GM23248 (cell line): ENCODE measurements at places on chromosomes 3 and 15.

DNA sequence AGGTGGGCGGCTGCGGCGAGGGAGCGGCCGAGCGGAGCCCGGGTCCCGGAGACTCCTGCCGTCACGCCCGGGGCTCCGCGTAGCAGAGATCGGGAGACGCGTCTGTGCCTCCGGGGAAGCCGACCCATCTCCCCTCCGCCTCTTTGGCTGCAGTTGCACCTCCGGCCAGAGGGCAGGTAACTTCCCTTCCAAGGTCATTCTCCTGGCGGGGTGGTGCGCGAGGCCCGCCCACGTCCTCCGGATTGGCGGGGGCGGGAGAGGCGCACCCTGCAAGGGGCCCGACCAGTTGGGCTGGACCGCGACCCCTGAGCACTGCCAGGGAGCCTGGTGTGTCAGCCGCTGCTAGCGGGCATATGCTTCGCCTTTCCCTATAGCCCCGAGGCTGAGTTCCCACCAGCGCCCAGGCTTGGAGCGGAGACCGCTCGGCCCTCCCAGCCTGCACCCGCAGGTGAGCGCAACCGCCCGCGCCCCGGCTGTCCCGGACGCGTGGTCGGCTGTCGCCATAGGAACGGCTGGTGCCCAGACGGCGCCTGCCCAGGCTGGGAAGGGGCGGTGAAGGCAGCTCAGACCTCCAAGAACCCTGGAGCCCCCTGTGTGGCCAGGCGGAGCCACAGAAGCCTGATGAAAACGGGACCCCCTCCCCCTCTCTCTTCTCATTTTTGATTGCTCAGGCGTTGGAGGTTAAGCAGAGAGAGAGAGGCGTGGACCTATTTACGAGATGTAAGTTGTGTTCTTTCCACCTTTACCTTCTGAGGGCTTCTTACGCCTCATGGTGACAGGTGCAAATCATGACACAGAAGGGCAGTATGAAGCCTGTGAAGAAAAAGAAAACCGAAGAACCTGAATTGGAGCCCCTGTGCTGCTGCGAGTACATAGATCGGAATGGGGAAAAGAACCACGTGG, 453 bp downstream of the ZDHHC23 start:
- DNase-seq: peak; percentile 35

GRCh38 chr15:80934761-80935221, 54.8 kb downstream of the MESD start:
- peak; percentile 60 for DNase-seq

- peak; percentile 93 for DNase-seq
These were observed 137.4 kb downstream of the MBNL1 start for GRCh38 chr3:152405915-152406802.

GRCh38 chr15:99348412-99348811, 97.1 kb downstream of the LRRC28 start:
- DNase-seq: no peak

GRCh38 chr3:48267782-48268181, 26.9 kb downstream of the ZNF589 start:
- DNase-seq: no peak

DNA sequence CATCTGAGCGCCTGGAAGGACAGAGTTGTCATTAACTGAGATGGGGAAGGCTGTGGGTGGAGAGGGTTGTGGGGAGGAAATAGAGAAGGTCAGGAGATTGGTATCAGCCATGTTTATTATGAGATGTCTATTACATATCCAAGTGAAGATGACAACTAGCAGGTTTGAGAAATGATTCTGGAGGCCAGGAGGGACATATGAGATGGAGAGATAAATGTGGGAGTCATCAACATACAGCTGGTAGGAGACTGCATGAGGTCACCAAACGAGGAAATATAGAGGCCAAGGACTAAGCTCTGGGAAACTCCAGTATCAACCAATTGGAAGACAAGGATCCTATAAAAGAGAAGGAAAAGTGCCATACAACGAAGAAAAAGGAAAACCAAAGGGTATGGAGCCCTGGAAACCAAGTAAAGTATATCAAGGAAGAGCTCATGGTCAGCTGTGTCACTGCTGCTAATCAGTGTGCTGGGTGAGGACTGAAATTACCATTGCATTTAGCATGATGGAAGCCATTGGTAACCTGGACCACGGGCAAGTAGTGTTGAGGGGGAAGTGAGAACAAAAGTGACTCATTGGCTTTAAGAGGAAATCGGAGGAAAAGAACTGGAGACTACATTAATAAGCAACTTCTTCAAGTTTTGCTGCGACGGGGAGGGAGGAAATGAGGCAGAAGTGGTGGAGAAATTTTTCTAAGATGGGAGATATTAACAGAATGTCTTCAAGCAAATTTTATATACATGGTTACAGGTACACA, 14.0 kb upstream of the UACA start:
- peak; percentile 50 for DNase-seq

DNA sequence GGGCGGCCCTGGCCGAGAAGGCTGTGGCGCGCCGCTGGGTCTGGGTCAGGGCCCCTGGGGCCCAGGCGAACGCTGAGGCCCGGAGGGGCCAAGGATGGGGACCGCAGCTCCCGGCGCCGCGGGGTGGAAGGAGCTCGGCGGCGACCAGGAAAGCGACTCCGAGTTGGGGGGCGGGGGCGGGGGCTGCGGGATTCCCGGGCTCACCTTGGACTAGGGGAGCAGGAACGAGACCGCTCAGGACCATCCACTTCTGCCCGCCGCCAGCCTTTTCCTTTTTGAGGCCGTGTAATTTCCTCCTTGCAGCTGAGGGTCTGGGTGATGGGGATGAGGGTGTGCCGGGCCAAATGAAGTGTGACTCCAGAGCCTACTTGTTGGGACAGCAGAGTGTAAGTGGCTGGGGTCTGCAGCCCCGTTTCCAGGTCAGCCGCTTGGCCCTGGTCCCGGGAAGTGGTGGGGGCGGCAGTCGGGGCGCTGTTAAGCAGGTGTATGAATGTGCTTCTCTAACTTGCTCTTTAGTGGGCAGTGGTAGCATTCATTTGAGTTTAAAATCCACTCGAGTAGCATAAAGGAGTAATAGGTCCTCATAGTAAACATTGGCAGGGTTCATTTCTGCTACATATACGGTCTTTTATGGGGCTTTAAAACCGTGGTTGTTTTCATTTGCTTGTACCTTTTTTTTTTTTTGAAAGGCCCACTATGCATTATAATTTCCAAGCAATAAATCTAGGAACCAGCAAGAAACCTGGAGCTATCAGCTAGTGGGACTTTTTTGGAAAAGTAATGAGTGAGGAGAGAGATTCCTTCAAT, 717 bp downstream of the PXK start:
- peak; percentile 48 for DNase-seq

DNA sequence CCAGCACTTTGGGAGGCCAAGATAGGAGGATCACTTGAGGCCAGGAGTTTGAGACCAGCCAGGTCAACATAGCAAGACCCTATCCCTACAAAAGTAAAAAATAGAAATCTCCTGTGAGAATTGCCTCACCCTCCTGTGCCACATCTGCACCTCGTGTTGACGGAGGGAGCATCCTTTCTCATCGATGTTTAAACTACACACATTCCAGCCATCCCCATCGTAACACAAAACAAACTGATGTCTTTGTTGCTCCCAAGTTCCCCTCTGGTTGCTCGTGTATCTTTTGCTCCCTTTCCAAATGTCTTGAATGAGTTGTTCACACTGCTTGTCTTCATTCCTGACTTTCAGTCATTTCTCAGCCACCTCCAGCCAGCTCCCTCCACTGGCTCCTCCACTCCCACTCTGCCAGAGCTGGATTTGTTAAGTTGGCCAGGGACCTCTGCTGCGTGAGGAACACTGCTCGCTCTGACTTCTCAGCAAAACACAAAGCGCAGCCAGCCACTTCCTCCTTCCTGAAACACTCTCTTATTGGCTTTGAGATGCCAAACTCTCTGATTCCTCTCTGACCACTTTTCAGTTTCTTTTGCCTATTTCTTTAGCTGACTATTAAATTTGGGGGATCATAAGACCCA, 53.6 kb upstream of the ATP13A3 start:
- peak; percentile 65 for DNase-seq

- DNase-seq: no peak
These were observed 2.8 kb downstream of the GOLGA8A start for GRCh38 chr15:34434627-34435305.

GRCh38 chr15:31195871-31196270, 94.3 kb upstream of the TRPM1 start:
- no peak for DNase-seq

DNA sequence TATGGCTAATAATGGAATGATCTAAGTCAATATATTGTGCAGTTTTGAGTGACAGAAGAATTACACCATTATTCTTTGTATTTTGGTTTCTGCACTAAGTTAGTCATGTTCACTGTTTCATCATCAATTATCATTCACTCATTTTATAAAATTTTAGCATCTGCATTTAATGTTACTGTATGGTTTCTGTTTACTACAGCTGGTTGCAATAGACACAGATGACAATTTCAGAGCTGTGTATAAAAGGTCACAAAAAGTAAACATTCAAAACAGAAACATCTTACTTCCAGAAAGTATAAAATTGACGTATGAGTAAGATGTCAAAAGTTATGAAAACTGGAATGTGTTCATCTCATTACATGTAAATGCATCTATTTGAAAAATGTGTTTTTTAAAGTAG, 111.1 kb upstream of the GBE1 start:
- DNase-seq: no peak

- DNase-seq: peak; percentile 55
These were observed 65.9 kb upstream of the POMGNT2 start for GRCh38 chr3:43171748-43172147.

DNA sequence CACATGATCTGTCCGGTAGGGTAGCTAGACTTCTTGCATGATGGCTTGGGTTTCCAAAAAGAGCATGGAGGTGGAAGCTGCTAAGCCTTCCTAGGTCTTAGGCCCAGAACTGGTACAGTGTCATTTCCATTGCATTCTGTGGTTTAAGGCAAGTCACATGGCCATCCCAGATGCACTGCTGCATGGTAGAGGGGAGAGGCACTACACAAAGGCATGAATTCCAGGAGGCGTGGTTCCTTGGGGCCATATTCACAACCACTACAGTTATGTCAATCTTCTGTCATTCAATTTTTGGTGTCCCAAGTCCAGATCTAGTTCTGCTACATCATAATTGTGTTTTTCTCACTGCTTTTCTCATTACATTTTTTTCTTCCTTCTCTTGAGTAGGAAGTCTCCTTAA, 122.2 kb upstream of the CHRM5 start:
- DNase-seq: no peak

DNA sequence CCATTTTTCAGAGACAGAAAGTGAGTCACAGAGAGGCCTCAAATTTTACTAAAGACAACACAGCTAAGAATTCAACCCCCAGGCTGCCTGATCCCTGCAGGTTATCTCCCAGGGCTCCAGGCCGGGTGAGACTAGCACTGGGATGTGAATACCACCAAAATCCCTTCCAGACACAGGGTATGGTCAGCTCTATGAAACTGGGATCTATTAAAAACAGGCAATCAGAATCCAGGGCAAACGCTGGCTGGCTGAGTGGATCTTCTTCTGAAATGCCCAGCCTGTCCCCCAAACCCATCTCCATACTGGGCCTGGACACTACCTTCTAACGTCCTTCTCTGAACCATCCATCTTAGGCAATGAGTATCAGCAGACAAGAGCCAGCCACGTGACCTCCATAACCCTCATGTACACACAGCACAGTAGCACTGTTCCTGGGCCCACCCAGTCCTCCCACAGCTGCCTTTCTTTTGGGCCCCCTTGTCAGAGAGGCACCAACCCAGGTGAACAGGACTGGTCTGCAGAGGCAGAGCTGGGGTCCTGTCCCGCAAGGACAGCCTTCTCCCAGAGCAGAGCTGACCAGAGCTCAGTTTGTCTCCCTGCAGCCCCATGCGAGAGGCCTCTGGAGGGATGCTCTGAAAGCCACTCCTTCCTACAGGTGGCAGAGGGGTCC, 1.9 kb downstream of the RAB6B start:
- DNase-seq: no peak

GRCh38 chr15:69457304-69458280, 5.0 kb downstream of the RPLP1 start:
- DNase-seq: no peak

DNA sequence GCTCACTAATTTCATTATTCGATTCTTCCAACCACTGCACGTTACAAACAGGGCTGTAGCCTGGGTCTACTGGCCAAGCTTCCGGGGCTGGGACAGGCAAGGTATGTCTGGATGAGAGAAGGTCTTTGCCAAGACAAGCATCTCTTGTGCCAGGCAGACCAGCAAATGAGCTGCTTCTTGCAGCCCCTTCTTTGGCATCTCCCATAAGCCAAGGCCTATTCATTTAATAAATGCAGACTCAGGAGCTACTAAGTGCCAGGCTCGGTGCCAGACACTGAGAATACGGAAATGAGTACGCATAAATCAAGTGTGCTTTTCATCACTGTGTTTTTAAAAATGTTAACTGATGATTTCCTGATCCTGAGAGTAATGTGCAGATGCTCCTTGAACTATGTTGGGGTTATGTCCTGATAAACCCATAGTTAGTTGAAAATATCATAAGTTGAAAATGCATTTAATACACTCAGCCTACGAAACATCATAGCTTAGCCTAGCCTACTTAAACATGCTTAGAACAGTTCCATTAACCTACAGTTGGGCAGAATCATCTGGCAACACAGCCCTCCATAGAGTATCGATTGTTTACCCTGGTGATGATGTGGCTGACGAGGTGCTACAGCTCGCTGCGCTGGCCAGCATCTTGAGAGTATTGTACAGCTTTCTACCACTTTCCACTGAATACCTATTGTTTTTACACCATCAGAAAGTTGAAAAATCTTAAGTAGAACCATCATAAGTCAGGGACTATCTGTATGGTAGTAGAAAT, 135.0 kb upstream of the CTDSPL start:
- DNase-seq: no peak

GRCh38 chr3:48716508-48716981, 476 bp downstream of the IP6K2 start:
- peak; percentile 44 for DNase-seq

GRCh38 chr3:114436182-114436581, 142.4 kb downstream of the TIGIT start:
- DNase-seq: no peak

- no peak for DNase-seq
These were observed 722 bp upstream of the CCDC50 start for GRCh38 chr3:191328383-191328961.

GRCh38 chr3:114878114-114878839, 268.8 kb downstream of the ZBTB20 start:
- peak; percentile 80 for DNase-seq

DNA sequence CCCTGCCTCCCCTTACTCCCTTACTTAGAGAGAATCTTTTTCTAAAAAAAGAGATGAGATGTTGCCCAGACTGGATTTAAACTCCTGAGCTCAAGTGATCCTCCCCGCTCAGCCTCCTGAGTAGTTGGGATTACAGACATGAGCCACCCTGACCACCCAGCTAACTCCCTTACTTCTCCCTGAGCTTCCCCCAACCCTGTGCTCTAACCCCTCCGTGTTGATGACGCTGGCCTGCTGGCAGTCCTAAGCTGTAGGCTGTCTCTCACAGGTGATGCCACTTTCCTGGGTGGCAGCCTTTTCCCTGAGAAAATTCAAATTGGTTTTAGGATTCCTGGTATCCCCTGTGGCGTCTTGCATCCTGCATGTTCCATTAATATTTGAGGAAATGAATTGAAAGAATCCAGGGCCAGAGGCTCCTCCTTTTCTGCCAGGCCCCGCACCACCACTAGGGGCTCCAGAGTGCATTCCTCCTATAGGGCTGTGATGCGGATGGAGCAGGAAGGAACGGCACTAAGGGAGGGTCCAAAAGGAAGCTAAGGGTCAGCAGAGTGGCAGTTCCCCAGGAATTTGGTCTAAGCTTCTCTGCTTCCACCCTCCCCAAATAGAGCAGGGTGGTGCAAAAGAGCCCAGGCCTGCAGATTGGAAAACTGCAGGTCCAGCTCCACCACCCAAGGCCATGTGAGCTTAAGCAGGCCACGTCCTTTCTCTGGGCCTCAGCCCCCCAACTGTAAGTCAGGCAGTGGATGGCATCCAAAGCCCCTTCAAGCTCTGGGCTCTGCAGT, 101.1 kb downstream of the DAPK2 start:
- peak; percentile 72 for DNase-seq

- no peak for DNase-seq
These were observed 138.3 kb upstream of the AGBL1 start for GRCh38 chr15:85941186-85941855.
